Left lung (tissue), 14 donors: ENCODE measurements at places on chromosomes 11 and 22. TPM values are rescaled to one million over a fixed set of nuclear protein-coding genes. Genes with fewer than 3 reads are reported as not detected.

The CASP5 gene
- polyA plus RNA-seq, result 0.13 TPM

The MGAT3 gene
- 11.6 TPM for polyA plus RNA-seq

The MUC5AC gene
- polyA plus RNA-seq, result 0.06 TPM

GRCh38 chr11:115197031-115197430 is 307.2 kb downstream of the CADM1 start:
- DNase-seq, result no peak

GRCh38 chr11:112366777-112367176 is 106.1 kb upstream of the PLET1 start:
- no peak for DNase-seq
